ENCODE measurements at places on chromosomes 7 and 10. TPM values are rescaled to one million over a fixed set of nuclear protein-coding genes. Genes with fewer than 3 reads are reported as not detected.

Gene ARL3
- 1.7 TPM for total RNA-seq

GRCh38 chr7:21373031-21373430, 54.9 kb upstream of the SP4 start:
- DNase-seq, result no peak
- H3K27me3 ChIP-seq, result no peaks in the 10 kb centered on the region
- H3K4me3 ChIP-seq, result no peak overlapping the region
- H3K36me3 ChIP-seq, result no peaks in the 10 kb centered on the region
- H3K27ac ChIP-seq, result no peak overlapping the region

DNA sequence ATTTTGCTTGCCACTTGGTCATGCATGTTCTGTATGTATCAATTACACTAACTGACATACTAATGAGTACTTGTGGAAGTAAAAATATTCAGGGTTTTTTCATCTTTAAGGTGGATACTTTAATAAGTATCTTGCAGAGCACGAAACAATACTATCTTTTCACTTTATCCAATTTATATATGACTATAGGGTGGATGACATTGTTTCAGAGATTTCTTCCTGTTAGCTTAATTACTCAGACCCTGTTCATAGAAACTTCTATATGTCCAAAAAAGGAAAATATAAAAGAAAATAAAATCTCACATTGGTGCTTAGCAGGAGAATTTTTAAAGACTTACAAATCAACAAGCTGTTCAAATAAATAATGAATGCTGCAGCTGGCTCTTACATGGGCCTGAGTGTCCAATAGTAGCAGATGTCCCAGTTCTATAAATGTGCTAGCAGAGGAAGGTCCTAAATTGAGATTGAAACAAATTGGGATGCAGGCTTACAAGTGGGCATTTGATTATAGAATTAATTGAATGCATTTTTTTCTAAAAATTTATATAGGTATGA, 91.5 kb upstream of the THSD7A start:
- no peak for DNase-seq
- no peak overlapping the region for H3K27ac ChIP-seq
- no peak overlapping the region for H3K4me3 ChIP-seq

Gene PTPRN2
- total RNA-seq, result 0.66 TPM

DNA sequence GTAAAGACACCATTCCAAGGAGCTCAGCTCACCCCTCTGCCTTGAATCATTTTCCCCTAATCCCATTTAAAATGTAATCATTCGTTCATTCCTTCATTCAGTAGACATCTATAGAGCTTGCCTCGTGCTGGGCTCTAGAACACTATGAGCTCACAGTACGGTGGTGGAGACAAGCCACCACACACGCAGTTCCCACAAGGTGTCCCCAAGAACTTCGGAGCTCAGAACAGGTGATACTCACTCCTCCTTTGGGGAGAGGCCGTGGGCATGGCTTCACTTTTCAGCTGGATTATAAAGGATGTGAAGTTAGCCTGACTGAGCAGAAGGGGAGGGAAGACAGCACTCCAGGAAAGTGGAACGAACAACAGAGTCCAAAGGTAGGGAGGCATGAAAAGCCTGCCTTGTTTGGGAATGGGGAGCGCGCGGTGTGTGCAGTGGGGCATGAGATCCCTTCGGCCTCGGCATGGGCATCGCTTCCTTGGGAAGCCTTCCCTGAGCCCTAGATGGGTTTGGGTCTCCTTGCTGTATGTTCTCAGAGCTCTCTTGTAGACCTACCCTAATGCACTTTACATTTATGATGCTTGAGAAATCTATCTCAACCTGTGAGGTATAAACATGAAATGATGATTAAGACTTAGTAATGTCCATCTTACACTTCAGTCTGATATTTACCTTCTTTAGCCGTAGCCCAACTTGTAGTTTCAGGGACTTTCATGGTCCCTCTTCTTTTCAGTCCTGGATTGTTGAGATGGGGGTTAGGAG, 809 bp upstream of the OGA start:
- no peaks in the 10 kb centered on the region for H3K36me3 ChIP-seq
- peak overlapping the region; percentile 93 for H3K27ac ChIP-seq
- DNase-seq, result peak; percentile 56
- H3K4me1 ChIP-seq, result peaks cover 24% of the 10 kb centered on the region
